WTC11 (cell line): ENCODE measurements at places on chromosomes 4 and X.

DNA sequence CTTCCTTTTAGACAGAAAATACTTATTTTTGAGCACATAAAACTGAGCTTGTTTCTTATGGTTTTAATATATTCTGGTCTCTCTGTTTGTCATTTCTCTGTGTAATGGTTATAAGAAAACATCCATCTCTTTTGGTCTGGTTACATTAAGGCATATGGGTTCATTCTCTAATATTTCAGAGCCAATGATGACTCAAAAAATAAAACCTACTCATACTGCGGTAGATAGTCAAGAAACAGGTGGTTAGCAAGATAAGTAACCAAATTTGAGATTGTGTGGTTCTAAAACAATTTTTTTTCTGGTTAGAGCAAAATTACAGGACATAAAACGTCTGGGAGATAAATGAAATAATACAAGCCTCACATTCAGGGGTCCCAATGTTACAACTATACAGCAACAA lies 654.5 kb downstream of the STIM2 start:
- no peak for DNase-seq

- DNase-seq, result no peak
These were observed 86.3 kb upstream of the MYOZ2 start for GRCh38 chr4:119049342-119049741.

DNA sequence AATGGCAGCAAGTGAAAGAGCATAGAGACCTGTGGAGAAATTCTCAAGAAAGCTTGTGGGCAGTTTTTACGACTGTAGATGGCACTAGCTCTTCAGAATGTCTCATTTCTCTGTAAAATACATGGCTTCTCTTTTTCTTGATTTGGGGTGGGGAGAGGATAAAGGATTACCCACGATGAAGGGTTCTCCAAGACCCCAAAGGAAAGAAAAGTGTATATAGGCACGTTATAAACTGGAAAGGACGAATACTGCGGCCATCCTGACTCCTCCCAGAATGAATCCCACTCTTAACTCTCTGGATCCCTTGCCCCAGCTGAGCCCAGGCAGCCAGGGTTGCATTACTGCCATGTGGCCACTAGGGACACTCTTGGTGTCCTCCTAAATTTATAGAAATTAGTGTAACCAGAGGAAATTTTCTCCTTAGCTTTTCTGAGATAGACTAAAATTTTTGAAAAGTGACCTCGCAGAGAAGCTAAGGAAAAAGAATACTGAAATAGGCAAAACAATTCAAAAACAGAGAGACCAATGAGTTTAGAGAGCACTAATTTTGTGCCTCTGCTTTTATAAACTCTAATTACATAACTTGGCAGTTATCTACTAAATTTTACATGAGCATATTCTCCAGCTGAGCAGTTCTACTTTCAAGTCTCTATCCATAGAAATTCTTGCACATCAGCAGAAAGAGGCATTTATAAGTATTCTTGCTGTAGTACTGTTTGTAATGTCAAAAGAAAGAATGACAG lies 37.8 kb upstream of the PCDH19 start:
- DNase-seq, result peak; percentile 53

GRCh38 chr4:24067367-24068193 lies 177.7 kb upstream of the PPARGC1A start:
- no peak for DNase-seq

DNA sequence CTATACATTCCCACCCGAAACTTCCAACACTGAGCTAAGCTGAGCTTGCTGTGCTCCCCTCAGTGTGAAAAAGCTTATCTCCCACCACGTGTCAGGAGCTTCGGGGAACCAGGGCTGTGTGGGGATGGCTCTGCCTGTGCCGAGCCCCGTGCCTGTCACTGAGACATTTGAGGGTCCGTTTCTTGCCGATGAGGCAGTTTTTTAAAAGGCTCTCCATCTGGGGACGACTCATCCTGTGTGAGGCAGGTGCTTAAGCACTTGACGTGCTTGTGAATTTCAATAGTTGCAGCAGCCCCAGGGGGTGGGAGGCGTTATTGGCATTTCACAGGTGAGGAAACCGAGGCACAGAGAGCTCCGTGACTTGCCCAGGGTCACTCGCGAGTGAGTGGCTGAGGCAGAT lies 151.8 kb downstream of the STOX2 start:
- DNase-seq, result no peak
